Bladder microvascular endothelial cell (primary cell): ENCODE measurements at places on chromosomes 3 and 15. TPM values are rescaled to one million over a fixed set of nuclear protein-coding genes. Genes with fewer than 3 reads are reported as not detected.

Gene SAMD7
- total RNA-seq, result not detected in 2 replicates

Gene TMEM45A
- total RNA-seq, result 0.97 and 26.1 TPM in 2 replicates

Gene CLRN1
- not detected in 2 replicates for total RNA-seq

Gene CA12
- 0.25 and 0.32 TPM in 2 replicates for total RNA-seq

Gene AMT
- 0.65 and 1.4 TPM in 2 replicates for total RNA-seq

Gene STRA6
- total RNA-seq, result 0.06 TPM in 1 of 2 replicates, not detected in the other

Gene CHCHD6
- total RNA-seq, result 4.5 and 6.2 TPM in 2 replicates

Gene PEX5L
- total RNA-seq, result not detected in 2 replicates

Gene FILIP1L
- total RNA-seq, result 18.9 and 104 TPM in 2 replicates

Gene SNTN
- not detected in 2 replicates for total RNA-seq

Gene PPCDC
- 12.0 and 12.3 TPM in 2 replicates for total RNA-seq

Gene KNG1
- not detected in 2 replicates for total RNA-seq

Gene FXR1
- total RNA-seq, result 151 and 278 TPM in 2 replicates

Gene GALNT15
- 65.9 and 113 TPM in 2 replicates for total RNA-seq

Gene NLGN1
- total RNA-seq, result 1.3 and 4.0 TPM in 2 replicates

Gene TERC
- total RNA-seq, result 16.6 and 129 TPM in 2 replicates

Gene PTX3
- 56.3 and 566 TPM in 2 replicates for total RNA-seq

Gene ST3GAL6
- 6.0 and 21.9 TPM in 2 replicates for total RNA-seq

Gene AHSG
- not detected in 2 replicates for total RNA-seq

Gene NDN
- total RNA-seq, result 9.9 and 26.2 TPM in 2 replicates

Gene RYR3
- under 0.01 TPM in 1 of 2 replicates, not detected in the other for total RNA-seq

Gene LSMEM2
- total RNA-seq, result not detected in 2 replicates

Gene TGM5
- not detected in 2 replicates for total RNA-seq

Gene MYL3
- total RNA-seq, result not detected in 2 replicates

Gene BHLHE40
- 4.7 and 6.0 TPM in 2 replicates for total RNA-seq

Gene ISG20
- 9.9 and 51.7 TPM in 2 replicates for total RNA-seq

Gene CEMIP
- 0.32 and 0.50 TPM in 2 replicates for total RNA-seq

Gene MYO5C
- 19.4 and 23.3 TPM in 2 replicates for total RNA-seq
